ENCODE measurements at places on chromosomes 6 and 20. TPM values are rescaled to one million over a fixed set of nuclear protein-coding genes. Genes with fewer than 3 reads are reported as not detected.

OLIG3 gene
- not detected for total RNA-seq

NKX2-4 gene
- total RNA-seq, result 3.9 TPM

OR2J1 gene
- total RNA-seq, result not detected

THBS2 gene
- 0.18 TPM for total RNA-seq

POU3F2 gene
- total RNA-seq, result 0.25 TPM

ALDH5A1 gene
- total RNA-seq, result 2.4 TPM

PRSS16 gene
- total RNA-seq, result not detected

NRSN1 gene
- total RNA-seq, result not detected

ANKRD66 gene
- not detected for total RNA-seq

CSNK2A1 gene
- total RNA-seq, result 200 TPM

GSTA3 gene
- not detected for total RNA-seq

NMBR gene
- not detected for total RNA-seq

PEX6 gene
- 11.5 TPM for total RNA-seq

LY6G6C gene
- not detected for total RNA-seq

BPIFA1 gene
- total RNA-seq, result not detected

ELOVL4 gene
- 9.6 TPM for total RNA-seq

ADGRG6 gene
- 3.0 TPM for total RNA-seq

GPLD1 gene
- 0.23 TPM for total RNA-seq

DEFB132 gene
- not detected for total RNA-seq

NANP gene
- 16.2 TPM for total RNA-seq

HLA-DOA gene
- not detected for total RNA-seq

PM20D2 gene
- 57.8 TPM for total RNA-seq

Data from SJCRH30 (cell line).